Suppressor macrophage (primary cell): ENCODE measurements at places on chromosomes 6 and 20.

DNA sequence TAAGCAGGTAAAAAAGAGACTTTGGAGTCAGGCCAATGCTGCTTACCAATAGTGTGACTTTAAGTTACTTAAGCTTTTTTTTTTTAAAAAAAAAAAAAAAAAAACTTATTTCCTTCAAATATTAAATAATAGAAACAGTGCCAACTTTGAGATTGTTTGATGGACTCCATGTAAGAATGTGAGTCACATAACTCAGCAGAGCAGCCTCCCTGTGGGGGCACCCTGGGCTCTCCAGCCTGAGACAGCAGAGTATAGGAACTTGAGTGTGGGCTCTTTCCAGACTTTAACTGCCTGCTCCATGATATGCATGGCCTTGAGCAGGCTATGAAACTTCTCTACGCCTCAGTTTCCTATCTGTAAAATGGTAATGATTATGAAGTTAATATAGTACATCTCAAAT lies 113.3 kb upstream of the SAMD5 start:
- DNase-seq, result no peak

DNA sequence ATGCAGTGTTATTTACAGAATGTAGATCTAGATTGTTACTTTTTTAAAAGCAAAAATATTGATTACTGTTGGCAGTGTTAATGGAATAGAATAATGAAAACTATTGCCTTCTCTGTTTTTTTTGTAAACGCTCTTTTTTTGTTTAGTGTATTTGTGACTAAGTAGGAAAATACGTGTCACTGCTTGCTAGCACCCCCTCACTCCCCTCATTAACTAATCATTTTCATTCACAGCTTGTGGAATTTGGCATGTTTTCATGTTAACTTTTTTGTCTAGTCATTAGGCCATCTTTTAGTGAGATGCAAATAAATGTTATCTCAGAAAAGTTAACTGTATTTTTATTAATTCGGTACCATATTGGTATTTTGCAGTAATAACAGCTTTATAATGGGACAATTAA lies 29.8 kb downstream of the ADGRG6 start:
- no peak for DNase-seq

GRCh38 chr6:46795816-46796215 lies 2.6 kb downstream of the MEP1A start:
- DNase-seq, result peak; percentile 73

DNA sequence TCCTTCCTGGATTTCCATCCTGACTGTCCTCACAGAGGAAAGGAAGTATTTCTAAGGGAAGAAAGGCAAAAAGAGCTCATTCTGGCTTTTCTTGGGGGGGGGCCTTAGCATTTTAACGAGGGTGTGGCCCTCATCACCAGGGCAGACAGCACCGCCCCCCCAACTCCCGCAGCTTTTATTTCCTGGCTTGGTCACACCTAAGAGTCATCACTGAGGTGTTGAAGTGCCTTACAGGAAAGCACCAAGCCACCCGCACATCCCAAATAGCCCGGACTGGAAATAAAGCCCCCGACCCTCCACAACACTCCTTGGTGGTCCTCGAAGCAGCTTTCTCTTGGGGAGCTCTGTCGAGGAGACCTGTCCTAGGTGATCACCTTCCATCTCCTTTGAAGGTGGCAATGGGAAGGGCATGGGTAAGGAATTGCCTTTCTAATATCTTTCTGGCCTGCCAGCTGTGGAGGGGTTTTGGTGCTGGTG lies 1.3 kb downstream of the PTK7 start:
- no peak for DNase-seq

GRCh38 chr6:28212510-28213212 lies 12.4 kb upstream of the ZSCAN9 start:
- DNase-seq, result peak; percentile 82

GRCh38 chr6:105495515-105495914 lies 92.6 kb upstream of the PREP start:
- DNase-seq, result no peak

DNA sequence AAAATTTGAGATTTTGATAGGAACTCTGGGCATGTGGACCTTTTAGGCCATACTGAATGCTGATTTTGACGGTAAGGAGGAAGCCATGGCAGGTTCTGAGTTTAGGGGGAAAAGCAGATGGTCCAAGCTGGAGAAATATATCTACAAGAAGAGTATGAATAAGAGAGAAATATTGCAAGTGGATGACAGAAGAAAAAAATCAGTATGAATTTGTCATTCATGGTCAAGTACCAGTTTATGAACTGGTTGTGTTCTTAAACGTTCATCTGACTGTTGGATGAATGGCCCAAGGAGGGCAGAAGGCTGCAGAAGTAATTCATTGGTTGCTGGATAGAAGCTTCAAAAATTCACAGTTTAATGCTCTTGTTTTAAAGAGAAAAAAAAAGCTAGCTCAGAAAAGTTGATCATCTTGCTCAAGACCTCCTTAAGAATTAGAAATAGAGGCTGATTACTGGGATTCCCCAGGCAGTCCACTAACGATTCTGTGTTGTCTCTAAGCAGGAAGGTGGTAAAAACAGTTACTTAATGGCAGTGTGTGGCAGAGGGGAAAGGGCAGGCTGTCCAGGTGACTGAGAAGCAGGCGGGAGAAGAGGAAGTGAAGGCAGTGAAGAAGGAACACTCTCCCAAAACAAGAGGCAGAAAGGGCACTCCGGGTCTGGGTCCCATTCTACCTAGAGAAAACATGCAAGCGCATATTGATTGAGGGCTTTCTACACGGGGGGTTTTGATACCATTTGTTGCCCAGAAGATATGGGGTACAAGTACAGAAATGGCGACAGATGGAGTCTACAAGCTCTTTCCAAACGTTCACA lies 2.0 kb upstream of the DUSP22 start:
- peak; percentile 48 for DNase-seq

DNA sequence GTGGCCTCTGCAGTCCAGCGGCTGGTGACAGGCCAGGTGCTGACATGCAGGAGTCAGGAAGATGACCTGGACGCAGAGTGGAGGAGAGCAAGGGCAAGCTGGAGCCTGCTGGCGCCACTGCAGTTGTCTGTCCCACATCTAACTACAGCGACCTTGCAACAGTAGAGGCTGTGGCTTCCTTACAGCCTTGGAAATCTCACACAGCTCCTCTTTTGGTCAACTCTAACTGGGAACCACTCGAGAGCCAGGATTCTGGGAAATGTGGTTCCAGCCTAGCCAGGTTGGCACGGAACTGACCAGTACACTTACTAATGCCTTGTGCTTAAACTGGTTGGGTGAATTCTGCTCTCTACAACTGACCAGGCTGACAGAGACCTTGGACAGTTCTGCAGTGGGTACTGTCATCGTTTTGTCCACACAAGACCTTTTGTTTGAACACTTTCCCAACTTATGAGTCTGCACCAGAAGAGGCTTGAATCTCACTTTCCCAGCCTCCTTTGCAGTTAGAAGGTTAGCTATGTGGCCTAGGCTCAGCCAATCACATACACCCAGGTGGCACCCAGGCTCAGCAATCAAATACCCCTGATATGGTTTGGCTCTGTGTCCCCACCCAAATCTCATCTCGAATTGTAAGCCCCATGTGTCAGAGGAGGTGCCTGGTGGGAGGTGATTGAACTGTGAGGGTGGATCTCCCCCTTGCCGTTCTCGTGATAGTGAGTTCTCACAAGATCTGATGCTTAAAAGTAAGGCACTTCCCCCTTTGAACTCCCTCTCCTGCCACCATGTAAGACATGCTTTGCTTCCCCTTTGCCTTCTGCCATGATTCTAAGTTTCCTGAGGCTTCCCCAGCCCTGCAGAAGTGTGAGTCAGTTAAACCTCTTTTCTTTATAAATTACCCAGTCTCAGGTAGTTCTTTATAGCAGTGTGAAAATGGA lies 153.5 kb downstream of the ZMYND8 start:
- DNase-seq, result peak; percentile 8

DNA sequence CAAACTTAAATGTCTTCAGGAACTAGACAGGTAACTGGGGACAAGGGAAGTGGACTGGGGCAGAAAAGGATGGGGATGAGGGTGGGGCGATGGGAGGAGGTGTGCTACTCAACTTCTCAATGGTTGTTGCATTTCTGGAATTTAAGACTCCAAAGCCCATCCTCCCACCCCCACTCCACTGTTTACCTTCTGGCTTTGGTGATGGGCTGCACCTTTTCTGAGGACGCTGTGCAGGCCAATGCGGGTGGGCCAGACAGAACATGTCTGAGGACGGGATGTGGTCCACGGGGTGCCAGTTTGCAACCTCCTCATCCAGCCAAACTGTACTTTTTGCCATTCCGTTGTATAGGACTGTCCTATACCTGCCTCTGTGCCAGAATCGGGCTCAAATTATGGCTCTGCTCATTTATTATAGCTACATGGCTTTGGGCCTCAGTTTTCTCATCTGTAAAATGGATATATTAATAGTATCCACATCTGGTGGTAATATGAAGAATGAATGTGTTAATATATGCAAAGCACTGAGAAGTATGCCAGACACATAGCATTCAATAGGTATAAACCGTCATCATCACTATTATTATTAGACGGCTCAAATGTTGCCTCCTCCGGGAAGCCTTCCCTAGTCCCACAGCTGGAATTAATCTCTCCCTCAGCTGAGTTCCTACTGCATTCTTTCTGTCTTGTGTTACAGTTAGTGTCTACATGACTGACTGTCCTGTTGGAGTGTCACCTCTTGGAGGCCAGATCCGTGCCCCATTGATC lies 31.0 kb upstream of the VEGFA start:
- DNase-seq, result no peak
